ENCODE measurements at places on chromosomes 12 and 14. TPM values are rescaled to one million over a fixed set of nuclear protein-coding genes. Genes with fewer than 3 reads are reported as not detected.

DNA sequence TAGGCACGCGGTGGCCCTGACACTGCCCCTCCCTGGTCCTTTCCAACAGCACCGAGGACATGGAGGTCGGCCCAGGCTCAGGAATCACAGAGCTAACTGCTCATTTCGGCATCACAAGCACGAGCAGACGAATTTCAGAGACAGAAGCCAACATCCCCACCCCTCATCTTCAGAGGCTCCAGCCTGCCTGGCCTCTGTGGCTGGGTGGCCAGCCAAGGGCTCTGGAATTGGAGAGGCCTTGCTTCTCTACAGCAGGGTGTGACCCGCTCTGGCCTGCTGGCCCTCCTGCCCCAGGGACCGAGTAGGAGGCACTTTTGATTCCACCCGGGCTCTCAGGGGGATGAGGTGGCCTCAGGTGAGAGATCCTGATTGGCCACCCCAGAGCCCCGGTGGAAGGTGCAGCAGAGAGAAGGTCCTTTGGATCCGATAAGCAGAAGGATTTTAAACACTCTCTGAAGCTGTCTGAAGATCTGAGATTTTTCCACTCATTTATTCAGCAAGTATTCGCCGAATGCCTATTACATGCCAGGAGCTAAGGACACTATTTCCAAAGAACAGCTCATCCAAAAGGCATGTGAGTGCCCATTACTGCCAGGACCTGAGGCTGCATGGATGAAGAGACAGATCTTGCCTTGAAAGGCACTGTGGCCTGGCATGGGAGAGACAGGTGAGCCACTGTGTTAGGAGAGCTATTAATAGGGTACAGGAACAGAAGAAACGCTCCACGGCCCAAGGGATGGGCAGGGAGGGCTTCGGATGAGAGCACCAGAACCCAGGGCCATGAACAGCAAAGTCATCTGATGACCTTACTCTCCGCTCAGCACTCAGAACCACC lies 10.2 kb downstream of the BAG5 start:
- no peak for DNase-seq
- H3K27me3 ChIP-seq = no peaks in the 10 kb centered on the region
- peak overlapping the region; percentile 71 for H3K27ac ChIP-seq
- H3K4me3 ChIP-seq = peak overlapping the region; percentile 9

- H3K27ac ChIP-seq = no peak overlapping the region
- peak; percentile 53 for DNase-seq
- H3K4me1 ChIP-seq = no peaks in the 10 kb centered on the region
- H3K27me3 ChIP-seq = no peaks in the 10 kb centered on the region
These were observed 582.6 kb upstream of the ATP2B1 start for GRCh38 chr12:90290980-90291975.

DNA sequence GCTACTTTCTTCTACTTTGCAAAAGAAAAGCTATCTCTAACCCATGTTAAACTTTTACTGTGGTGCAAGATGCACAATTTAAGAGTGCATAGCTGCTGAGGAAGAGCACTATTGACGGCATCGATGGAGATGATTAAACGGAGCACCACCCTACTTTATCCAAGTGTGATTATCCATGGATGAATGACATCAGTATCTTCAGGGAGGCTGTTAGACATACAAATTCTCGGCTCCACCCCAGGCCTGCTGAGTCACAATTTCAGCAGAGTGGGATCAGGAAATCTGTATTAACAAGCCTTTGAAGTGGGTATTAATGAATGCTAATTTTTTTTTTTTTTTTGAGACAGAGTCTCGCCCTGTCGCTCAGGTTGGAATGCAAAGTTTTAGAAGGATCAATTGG lies 16.2 kb downstream of the SLC2A14 start:
- no peaks in the 10 kb centered on the region for H3K4me1 ChIP-seq
- no peaks in the 10 kb centered on the region for H3K27me3 ChIP-seq
- no peak for DNase-seq
- H3K27ac ChIP-seq = no peak overlapping the region

DNA sequence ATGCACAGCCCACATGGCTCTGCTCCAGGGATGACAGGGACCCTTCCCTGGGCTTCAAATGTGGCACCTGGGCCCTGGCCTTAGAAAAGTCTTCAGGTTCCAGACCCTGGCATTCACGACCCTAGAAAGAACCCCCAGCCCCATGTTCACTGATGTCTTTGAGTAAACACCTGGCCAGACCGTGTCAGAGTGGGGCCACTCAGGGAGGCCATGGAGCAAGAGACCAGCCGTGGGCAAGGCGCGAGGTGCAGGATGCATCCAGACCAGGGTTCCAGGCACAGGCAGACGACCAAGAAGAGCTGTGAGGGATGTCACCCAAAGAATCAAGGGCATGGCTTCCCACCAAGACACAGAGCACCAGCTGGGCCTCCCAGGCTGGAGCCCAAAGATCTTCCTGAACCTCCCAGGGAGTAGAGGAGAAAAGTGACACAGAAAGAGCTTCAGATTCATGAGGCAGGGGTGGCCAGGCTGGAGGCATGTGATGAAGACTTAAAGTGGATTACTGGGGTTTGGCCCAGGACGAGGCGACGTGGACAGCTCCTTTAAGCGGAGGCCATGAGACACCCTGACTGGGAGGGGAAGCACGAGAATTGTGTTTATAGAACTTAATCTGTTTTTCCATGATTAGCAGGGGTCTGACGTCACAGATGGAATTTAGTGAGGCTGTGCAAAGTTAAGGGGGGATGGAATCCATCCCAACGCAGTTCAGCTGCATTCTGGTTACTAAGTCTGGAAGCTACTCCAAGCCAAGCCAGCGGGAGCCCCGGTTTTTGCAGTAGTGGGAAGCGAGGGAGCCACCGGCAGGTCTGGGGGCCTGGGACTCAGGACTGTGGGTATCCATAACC lies 61.6 kb downstream of the ARL6IP4 start:
- no peaks in the 10 kb centered on the region for H3K36me3 ChIP-seq
- DNase-seq = peak; percentile 90
- no peaks in the 10 kb centered on the region for H3K4me1 ChIP-seq
- H3K27me3 ChIP-seq = no peaks in the 10 kb centered on the region
- H3K27ac ChIP-seq = peak overlapping the region; percentile 56
- H3K4me3 ChIP-seq = no peak overlapping the region

DNA sequence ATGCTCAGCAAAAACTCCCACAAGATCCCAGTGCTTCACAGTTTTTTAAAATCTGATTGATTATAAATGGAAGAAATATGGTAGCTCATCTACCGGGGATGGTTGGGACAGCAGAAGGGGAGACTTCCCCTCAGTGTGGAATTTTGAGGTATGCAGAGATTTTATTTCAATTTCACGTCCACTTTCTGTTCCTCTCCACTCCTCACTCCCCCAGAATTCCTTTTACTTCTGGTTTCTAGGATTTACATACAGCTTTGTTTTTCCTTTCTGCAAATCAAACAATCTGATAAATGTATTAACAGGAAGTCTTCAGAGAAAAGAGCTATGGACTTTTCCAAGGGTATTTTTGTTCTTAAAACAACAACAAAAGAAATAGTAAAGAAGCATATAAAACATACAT lies 181.5 kb upstream of the ARHGAP5 start:
- H3K27ac ChIP-seq = no peak overlapping the region
- no peak overlapping the region for H3K4me3 ChIP-seq
- no peaks in the 10 kb centered on the region for H3K36me3 ChIP-seq

DNA sequence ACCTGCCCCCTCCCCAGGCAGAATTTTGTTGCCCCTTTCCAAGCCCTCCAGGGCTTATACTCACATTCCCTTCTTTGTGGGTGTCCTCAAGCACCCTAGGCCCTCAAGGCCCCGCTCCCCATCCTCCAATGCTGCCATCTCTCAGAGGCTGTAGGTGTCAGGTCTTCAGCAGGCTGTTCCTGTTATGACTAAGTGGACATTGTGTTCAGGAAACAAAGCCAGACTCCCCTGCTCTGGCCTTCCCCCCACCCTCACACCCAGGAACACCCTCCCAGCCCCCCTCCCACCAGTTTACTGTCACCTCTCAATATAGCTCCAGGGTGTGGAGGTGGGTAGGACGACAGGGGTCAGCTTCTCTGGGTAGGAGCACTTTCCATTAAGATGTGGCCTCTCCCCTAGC lies 1.4 kb upstream of the MYH6 start:
- no peak overlapping the region for H3K4me3 ChIP-seq
- peaks cover 21% of the 10 kb centered on the region for H3K27me3 ChIP-seq
- peak; percentile 34 for DNase-seq
- no peaks in the 10 kb centered on the region for H3K36me3 ChIP-seq
- H3K4me1 ChIP-seq = no peaks in the 10 kb centered on the region
- H3K27ac ChIP-seq = no peak overlapping the region

DNA sequence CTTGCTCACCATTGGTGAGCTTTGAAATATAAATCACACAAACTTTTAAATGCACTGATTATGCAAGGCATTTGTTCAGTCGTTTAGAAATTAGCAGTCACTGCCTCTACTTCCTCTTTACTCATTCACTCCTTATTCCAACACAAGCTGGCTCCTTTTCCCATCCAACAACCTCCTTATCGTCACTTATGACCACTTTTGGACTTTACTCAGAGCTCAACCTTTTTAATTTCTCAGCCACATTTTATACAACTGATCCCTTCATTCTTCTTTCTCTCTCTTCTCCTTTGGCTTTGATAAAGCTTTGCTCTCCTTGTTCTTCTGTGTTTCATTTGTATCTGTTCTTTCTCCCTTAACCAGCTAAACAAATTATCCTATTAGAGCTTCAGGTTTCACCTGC lies 126.4 kb upstream of the PLEKHA5 start:
- no peak overlapping the region for H3K27ac ChIP-seq
- no peaks in the 10 kb centered on the region for H3K4me1 ChIP-seq
- no peaks in the 10 kb centered on the region for H3K27me3 ChIP-seq

DNA sequence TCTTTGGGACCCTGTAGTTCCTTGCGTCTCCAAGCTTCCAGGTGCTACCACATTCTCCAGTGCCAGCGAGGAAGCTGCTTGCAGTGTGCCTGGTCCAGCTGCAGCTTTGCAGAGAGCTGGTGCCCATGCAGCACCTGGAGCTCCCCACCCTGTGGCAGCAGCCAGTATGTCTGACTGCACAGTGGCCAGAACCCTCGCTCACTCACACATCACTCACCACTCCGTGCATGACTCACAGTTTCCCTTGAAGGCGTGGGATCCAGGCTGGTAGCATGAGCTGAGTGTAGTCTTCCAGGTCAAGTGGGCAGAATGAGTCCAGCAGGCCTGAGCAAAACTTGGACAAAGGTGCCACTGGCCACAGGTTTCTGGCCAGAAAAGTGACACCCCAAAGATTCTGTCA lies 33.6 kb downstream of the SDR9C7 start:
- DNase-seq = no peak
- H3K36me3 ChIP-seq = no peaks in the 10 kb centered on the region
- no peaks in the 10 kb centered on the region for H3K4me1 ChIP-seq
- H3K4me3 ChIP-seq = no peak overlapping the region
- no peak overlapping the region for H3K27ac ChIP-seq

DNA sequence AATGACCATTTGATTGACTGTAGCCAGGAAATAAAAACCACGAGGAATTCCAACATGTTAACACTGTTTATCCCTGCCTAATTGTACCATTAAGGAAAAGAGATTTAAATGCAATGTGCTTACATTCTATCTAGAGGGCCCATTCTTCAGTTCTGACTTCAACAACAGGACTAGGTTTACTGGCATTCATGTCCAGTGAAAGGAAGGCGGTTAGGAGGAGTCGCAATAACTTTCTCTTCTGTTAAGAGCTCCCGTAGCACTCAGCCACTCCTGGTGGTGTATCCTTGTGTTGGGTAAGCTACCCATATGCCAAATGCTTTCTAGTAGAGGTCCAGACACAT lies 154.7 kb downstream of the STXBP6 start:
- no peak for DNase-seq
- H3K27me3 ChIP-seq = no peaks in the 10 kb centered on the region
- no peaks in the 10 kb centered on the region for H3K36me3 ChIP-seq
- no peak overlapping the region for H3K27ac ChIP-seq
- H3K4me1 ChIP-seq = no peaks in the 10 kb centered on the region
- H3K4me3 ChIP-seq = no peak overlapping the region

- no peak overlapping the region for H3K27ac ChIP-seq
- no peak overlapping the region for H3K4me3 ChIP-seq
- H3K4me1 ChIP-seq = peaks cover 21% of the 10 kb centered on the region
- H3K27me3 ChIP-seq = no peaks in the 10 kb centered on the region
These were observed 1.8 kb upstream of the TMEM19 start for GRCh38 chr12:71684081-71684480.

GRCh38 chr12:113850309-113851056 lies 115.6 kb downstream of the RBM19 start:
- no peak overlapping the region for H3K27ac ChIP-seq
- DNase-seq = no peak
- H3K4me1 ChIP-seq = no peaks in the 10 kb centered on the region
- H3K36me3 ChIP-seq = no peaks in the 10 kb centered on the region
- H3K4me3 ChIP-seq = no peak overlapping the region

- no peak overlapping the region for H3K4me3 ChIP-seq
- no peaks in the 10 kb centered on the region for H3K27me3 ChIP-seq
- H3K27ac ChIP-seq = no peak overlapping the region
- no peaks in the 10 kb centered on the region for H3K36me3 ChIP-seq
- H3K4me1 ChIP-seq = peaks cover 3% of the 10 kb centered on the region
These were observed 2.6 kb downstream of the LIN7A start for GRCh38 chr12:80935111-80935510.

DNA sequence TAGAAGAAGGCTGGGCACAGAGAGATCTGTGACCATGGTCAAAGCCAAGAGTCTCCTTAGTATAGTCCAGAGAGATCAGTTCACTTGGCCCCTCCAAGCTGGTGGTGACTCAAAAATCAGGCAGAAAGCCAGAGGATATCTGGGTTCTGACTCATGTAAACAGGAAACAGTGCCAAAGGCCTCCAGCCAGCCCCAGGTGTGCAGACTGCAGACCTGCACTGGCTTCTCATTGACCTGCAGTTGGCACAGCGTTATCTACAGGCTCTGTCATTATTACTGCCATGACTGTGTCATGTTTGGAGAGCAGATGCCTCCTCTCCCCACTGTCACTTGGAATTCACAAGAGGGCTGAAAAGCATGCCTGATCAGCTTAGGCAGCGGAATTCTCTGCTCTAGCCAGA lies 295.7 kb upstream of the PRKD1 start:
- no peaks in the 10 kb centered on the region for H3K27me3 ChIP-seq
- no peak overlapping the region for H3K27ac ChIP-seq
- DNase-seq = peak; percentile 45
- H3K4me1 ChIP-seq = no peaks in the 10 kb centered on the region
- H3K4me3 ChIP-seq = no peak overlapping the region
- H3K36me3 ChIP-seq = no peaks in the 10 kb centered on the region

GRCh38 chr12:47742253-47742825 lies 16.3 kb downstream of the RAPGEF3 start:
- H3K27ac ChIP-seq = no peak overlapping the region
- no peaks in the 10 kb centered on the region for H3K27me3 ChIP-seq
- H3K36me3 ChIP-seq = peaks cover 3% of the 10 kb centered on the region
- no peak overlapping the region for H3K4me3 ChIP-seq
- H3K4me1 ChIP-seq = peaks cover 38% of the 10 kb centered on the region
- DNase-seq = no peak

The CNPY2 gene
- total RNA-seq = 152 TPM

The ACOT6 gene
- not detected for total RNA-seq

The HHIPL1 gene
- total RNA-seq = 2.9 TPM

The FAM222A gene
- 3.1 TPM for total RNA-seq

The LBHD2 gene
- total RNA-seq = not detected

The MYO1H gene
- 0.20 TPM for total RNA-seq

The ABCC9 gene
- 30.5 TPM for total RNA-seq
